NCI-H524 treated with DMSO at 0.1 percent for 48 hours (cell line): ENCODE measurements at places on chromosomes 6 and 20.
A peak's percentile ranks its signal among the peaks of the same experiment; 100 is the strongest.

DNA sequence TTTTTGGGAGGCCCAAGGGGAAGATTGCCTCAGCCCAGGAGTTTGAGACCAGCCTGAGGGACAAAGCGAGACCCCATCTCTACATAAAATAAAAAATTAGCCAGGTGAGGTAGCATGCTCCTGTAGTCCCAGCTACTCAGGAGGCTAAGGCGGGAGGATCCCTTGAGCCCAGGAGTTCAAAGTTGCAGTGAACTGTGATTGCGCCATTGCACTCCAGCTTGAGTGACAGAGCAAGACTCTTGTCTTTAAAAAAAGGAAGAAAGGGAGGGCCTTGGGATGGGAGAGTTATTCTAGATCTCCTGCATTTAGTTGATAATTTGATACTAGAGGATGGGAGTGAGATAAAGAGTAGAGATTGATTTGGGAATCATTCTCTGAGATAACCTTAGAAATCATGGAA lies 68.1 kb downstream of the ITCH start:
- DNase-seq = no peak

- DNase-seq = peak; percentile 8
Measured at GRCh38 chr20:54197621-54198604, 10.0 kb upstream of the PFDN4 start.

GRCh38 chr6:160279850-160280249 lies 21.2 kb upstream of the SLC22A2 start:
- DNase-seq = no peak

DNA sequence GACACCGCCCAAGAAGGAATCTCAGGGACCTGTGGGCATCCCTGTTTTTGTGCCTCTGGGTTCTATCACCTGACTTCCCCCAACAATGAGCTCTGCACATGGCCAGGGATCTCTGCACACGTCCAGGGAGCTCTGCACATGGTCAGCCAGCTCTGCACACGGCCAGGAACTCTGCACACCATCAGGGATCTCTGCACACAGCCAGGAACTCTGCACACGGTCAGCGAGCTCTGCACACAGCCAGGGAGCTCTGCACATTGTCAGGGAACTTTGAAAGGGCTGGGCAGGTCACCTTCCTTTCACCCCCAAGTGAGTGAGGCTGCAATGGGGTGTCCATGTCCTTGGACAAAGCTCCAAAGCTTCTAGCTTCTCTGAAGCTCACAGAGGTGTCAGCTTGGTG lies 5.2 kb upstream of the SLCO4A1 start:
- no peak for DNase-seq

- no peak for DNase-seq
Measured at GRCh38 chr6:78010130-78010529, 357.3 kb downstream of the MEI4 start.

GRCh38 chr6:44399991-44400390 lies 12.5 kb downstream of the CDC5L start:
- no peak for DNase-seq

DNA sequence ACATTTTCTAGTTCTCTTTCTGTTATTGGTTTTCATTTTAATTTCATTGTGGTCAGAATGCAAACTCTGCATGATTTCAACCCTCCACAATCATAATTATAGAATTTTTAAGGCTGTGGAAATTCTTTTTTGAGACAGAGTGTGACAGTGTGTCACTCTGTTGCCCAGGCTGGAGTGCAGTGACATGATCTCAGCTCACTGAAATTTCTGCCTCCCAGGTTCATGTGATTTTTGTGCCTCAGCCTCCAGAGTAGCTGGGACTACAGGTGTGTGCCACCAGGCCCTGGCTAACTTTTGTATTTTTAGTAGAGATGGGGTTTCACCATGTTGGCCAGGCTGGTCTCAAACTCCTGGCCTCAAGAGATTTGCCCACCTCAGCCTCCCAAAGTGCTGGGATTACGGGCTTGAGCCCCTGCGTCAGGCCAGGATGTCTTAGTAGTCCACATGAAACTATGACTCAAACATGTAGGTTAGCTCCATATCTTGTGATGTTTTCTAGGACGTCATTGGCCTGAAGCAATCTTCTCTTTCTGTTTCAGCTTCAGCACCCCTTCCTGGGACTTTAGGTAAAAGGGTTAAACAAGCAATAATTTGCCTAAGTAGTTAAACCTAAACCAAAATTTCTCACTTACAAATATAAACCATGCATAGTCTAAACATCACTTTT lies 47.4 kb upstream of the SAMD3 start:
- no peak for DNase-seq

- DNase-seq = no peak
Measured at GRCh38 chr6:14276071-14276470, 158.5 kb downstream of the CD83 start.

DNA sequence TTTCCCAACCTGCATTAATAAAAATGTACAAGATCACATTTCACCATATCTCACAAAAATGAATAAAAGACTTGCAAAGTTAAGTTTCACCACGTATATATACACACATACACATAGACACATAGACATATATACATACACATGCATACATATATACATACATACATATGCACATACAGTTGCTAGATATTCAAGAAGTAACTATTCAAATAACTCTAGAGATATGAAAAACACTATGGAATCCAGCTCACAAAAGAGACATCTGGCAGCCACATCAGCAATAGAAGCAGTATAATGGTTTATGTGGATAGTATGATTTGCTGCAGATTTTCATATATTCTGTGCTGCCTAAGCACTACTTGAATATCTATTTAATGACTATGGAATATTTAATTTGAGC lies 28.1 kb downstream of the PAK5 start:
- DNase-seq = no peak

DNA sequence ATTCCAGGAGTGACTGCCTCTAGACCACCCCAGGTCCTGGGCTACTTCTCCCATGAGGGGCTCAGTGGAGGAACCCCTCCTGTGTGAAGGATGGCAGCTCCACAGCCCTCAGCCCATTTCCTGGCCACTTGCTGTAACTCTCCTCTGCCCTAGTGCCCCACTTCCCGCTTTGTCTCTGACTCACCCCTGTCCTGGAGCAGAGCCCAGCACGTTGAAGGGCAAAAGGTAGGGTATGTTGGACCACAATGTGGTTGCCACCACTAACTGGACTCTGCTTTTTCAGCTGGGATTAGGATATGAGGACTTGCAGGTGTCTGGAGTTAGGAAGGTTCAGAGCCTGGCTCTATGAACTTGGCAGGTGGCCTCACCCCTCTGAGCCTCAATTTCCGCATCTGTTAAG lies 2.4 kb downstream of the MYBL2 start:
- DNase-seq = no peak

DNA sequence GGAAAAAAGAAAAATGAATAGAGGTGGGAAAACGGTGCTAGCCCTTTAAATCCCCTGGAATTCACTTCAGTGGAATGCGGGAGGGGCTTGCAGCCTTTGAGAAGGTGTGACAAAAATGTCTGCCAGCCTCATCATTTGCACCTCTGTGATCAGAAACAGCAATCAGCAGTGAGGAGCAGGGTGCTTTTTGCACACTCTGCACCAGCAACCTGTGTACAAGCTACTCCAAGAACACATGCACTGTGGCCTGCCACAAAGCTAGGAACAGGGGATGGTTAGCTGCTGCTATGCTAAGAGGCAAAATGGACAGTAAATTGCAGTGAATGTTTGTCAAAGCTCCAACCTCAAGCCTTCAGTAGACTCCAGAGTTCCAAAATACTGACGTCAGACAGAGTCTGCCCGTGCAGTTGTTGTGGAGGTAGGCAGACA lies 29.7 kb downstream of the GINS1 start:
- no peak for DNase-seq

GRCh38 chr20:50041246-50041873 lies 58.6 kb downstream of the SNAI1 start:
- DNase-seq = no peak

DNA sequence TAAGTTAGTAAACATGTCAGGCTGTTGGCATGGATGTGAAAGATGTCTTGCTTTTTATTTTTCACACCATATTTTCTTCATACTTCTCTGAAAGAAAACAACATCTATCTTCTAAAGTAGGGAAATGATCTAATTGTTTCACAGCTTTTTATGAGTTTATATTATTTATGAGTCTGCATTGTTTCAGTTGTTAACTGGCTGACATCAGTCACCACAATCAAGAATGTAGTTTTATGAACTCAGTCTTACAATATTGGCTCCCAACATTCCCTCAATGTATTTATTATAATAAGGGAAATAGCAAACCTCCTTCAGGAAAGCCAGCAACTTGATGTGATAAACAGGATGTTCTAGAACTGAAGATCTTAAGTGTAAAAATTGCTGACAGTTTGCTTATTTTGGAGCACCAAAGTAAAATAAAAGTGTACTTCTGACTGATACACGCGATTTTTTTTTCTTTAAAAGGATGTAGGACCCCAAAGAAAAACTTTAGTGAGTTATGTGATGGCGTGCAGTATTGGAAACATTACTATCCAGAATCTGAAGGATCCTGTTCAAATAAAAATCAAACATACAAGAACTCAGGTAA lies 106.0 kb downstream of the ADGRG6 start:
- DNase-seq = no peak

DNA sequence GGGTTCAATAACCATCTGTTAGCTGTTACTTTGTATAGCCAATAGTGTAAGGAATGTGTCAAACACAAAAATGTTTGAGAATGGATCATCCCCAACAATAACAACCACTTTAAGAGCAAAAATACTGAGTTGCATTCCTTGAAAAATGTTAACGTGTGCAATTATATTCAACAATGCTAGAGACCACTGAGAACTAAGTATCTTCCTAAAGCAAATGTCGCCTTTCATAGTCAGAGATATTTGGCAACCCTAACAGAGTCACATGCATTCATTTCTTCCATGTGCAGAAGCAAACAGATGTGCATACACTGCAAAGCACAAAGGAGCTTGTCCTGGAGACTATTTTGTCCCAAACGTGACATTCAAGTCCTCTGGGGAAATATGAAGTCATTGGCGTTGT lies 448.6 kb downstream of the GJA1 start:
- DNase-seq = no peak

DNA sequence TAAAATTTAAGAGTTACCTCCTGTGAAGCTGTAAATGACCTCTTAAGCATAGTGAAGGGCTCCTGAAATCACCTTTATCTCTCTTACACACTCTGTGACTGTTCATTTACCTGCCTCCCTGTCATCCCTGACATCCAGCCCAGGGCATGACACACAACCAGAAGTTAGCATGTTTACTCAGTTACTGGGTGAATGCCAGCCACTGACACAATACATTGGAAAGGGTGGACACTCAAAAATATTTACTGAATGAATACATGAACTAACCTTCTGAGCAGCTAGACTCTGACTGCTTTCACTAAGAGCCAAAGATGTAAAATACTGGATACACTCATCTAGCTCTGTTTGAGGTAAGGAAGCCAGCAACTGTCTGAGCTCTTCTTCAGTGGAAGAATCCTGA lies 25.3 kb downstream of the SERAC1 start:
- DNase-seq = no peak

DNA sequence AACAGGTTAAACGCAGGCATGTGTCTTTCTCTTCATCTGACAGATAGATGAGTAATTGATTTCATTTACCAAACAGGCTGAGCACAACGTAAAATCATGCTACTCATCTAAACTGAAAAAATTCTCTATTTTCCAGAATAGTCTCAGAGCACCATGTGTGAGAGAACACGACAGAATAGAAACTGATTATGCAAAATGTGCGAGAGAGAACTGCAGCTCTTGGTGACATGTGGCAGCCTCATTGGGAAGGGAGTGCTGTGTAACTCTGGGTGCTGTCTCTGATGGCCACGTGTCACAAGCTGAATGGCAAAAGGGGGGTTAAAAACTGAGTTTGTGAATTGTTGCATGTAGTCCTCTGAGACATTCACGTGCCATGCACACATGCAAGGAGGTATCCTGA lies 143.7 kb upstream of the ATXN1 start:
- DNase-seq = no peak

DNA sequence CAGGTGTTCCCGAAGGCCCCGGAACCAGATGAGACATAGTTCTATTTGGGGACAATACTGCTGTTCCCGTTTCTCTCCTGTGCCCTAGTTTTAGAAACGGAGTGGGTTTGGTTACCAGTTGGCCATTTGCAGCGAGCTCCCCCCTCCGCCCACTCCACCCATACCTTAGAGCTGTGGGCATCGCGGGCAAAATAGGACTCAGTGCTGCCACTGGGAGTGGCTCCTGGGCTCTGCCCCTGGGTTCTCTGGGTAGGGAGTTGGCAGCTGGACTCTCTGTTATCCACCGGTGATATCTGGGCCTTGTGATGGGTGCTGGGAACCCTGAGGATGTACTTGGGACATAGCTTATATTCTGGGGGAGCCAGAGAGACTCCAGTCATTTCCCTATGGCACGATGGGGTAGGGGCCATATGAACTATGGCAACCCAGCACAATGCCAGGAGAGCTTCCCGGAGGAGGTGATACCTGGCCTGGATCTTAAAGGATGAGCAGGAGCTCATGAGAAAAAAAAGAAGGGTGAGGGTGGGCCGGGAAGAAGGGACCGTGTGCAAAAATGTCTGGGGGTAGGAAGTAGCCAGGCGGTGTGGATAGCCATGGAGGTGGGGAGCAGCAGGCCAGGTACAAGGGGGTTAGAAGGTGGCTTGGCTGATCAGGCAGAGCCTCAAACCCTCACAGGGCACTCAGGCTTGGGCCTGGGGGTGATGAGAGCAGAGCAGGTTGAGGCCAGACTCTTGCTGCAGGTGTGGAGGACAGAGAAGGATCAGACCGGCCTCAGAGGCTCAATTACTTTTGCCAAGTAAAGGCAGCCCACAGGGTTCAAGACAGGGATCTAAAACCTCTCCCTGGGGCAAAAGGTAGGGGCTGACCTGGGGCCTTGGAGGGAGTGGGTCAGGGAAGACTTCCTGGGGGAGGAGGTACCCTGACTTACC lies 9.6 kb downstream of the SRC start:
- no peak for DNase-seq
